ENCODE measurements at places on chromosomes 2 and 18. TPM values are rescaled to one million over a fixed set of nuclear protein-coding genes. Genes with fewer than 3 reads are reported as not detected.

The MRO gene
- 0.24 TPM for total RNA-seq

The IL36G gene
- total RNA-seq: not detected

The MAP2 gene
- 1.3 TPM for total RNA-seq

The PARD3B gene
- total RNA-seq: 0.83 TPM

The C2orf81 gene
- 2.2 TPM for total RNA-seq

The GYPC gene
- not detected for total RNA-seq

The PROKR1 gene
- not detected for total RNA-seq

The BCL11A gene
- not detected for total RNA-seq

The IL36RN gene
- 0.13 TPM for total RNA-seq

The TSN gene
- 92.9 TPM for total RNA-seq

The SCN7A gene
- not detected for total RNA-seq

The TWIST2 gene
- total RNA-seq: 8.6 TPM

The ECEL1 gene
- 0.20 TPM for total RNA-seq

The CROCC2 gene
- not detected for total RNA-seq

The DPP4 gene
- 0.79 TPM for total RNA-seq

The ABCB6 gene
- total RNA-seq: 32.2 TPM

The CD8A gene
- 0.26 TPM for total RNA-seq

The CNOT11 gene
- total RNA-seq: 44.0 TPM

The ACADL gene
- total RNA-seq: not detected

The PLCD4 gene
- total RNA-seq: 0.90 TPM

The NLRC4 gene
- not detected for total RNA-seq

The GGCX gene
- 50.9 TPM for total RNA-seq

The MFSD6 gene
- total RNA-seq: 33.9 TPM

The POU3F3 gene
- 0.06 TPM for total RNA-seq

The LIMS2 gene
- total RNA-seq: 6.3 TPM

The NEURL3 gene
- total RNA-seq: 1.0 TPM

The FAP gene
- not detected for total RNA-seq

The PRKAG3 gene
- not detected for total RNA-seq

The RBM44 gene
- 0.29 TPM for total RNA-seq

The ALLC gene
- not detected for total RNA-seq

The ACMSD gene
- total RNA-seq: not detected

The FAHD2B gene
- total RNA-seq: 9.1 TPM

The FOSL2 gene
- 48.5 TPM for total RNA-seq

The COL4A4 gene
- 3.1 TPM for total RNA-seq

The PMAIP1 gene
- total RNA-seq: 12.9 TPM

The KIAA2012 gene
- not detected for total RNA-seq

The GPR39 gene
- total RNA-seq: 9.6 TPM

The CHST9 gene
- not detected for total RNA-seq

The MROH2A gene
- total RNA-seq: not detected

The CDH7 gene
- total RNA-seq: 0.02 TPM

The QPCT gene
- total RNA-seq: 19.4 TPM

The MYOM1 gene
- total RNA-seq: 0.09 TPM

The TMEM178A gene
- total RNA-seq: not detected

Data from A549 treated with ZK216348 at 1 μM for 4 hours (cell line).